Astrocyte of the cerebellum (primary cell): ENCODE measurements at places on chromosomes 1 and 21.

GRCh38 chr1:175078629-175079028, 11.0 kb downstream of the TNN start:
- DNase-seq, result no peak

GRCh38 chr1:147771226-147772125, 11.1 kb upstream of the GJA5 start:
- DNase-seq, result no peak

DNA sequence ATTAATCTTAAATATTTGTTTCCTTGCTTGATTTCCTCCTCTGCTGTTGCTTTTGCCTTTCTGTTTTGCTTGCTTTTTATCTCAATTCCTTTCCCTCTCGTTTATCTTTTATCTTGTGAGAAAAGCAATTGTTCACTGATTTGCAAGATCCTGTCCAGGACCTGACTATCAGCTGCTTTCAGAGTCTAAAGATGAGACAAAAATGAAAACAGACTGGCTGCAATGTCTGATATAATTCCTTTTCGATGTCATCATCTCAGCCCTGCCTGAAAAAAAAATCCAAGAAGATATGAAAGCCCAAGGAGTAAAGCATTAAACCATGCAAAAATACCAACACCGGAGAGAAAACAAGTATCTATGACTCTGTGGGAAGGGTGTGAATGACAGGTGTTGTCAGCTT, 225.5 kb downstream of the PATJ start:
- DNase-seq, result no peak

- DNase-seq, result no peak
Observed at GRCh38 chr1:28114844-28115243, 26.4 kb upstream of the EYA3 start.

DNA sequence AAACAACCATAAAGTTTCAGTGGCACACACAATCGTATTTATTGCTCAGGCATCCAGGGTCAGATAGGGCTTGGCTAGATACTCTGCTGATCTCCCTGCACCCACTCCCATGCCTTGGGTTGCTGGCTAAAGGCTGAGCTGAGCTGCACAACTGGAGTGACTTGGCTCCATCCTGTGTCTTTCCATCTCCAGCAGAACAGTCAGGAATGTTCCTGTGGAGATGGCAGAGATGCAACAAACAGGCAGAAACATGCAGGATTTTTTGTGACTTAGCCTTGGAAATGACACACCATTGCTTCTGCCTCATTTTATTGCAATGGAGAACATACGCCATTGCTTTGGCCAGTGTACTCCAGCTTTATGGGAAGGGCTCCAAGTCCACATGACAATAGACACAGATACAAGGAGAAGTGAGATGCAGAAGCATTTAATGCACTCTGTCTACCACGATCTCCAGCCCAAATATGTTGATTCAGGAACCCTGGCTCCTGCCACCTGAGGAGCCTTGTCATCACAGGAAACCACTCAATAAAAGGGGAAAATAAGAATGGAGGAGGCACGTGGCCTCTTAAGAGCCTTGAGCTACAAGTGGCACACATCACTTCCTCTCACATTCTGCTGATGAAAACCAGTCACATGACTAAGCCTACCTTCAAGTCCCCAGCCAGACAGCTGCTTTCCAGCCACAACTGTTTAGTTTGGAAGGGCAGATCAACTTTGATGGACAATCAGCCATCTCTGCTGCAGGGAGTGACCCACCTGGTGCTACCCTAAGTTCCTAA, 10.1 kb upstream of the GUCA2B start:
- no peak for DNase-seq
